EH (cell line): ENCODE measurements at places on chromosomes 2 and 18.

GRCh38 chr2:112480530-112481049, 1.4 kb upstream of the TTL start:
- DNase-seq: no peak

GRCh38 chr2:197035002-197035401, 108.5 kb upstream of the PGAP1 start:
- DNase-seq: no peak

DNA sequence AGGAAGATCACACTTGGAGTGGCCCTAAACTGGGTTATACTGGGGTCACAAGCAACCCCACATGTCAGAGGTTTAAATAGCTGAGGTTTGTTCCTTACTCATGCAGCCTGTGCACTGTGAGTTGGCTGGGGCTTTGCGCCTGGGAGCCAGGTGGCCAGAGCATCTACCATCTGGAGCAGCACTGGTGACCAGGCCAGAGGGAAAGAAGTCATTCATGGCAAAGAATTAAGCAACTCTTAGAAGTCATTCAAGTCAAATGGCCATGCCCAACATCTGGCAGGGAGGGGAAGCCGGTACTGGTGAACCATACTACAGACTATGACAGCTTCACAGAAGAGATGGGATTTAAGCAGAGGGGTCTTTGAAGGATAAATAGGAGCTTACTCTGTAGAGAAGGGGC, 90.7 kb downstream of the POLR1A start:
- DNase-seq: no peak

DNA sequence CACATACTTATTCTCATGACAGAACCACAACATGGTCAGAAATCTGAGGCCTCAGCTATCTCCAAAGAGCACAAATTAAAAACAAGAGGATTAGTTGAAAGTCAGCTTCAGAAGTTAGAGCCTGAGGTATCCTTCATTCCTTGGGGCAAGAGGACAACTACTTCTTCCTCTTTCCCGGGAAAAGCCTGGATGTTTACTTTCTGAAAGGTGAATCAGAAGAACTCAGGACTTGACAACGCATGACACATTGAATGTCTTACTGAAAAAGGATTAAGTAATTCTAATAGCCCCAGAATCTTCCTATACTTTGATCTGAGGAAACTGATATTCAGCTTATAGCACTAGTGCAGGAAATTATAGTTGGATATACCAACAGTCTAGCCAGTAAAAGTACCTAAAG, 573.2 kb downstream of the METTL4 start:
- DNase-seq: no peak

GRCh38 chr2:40228310-40228709, 223.6 kb downstream of the SLC8A1 start:
- DNase-seq: no peak

- DNase-seq: peak; percentile 34
These were observed 12.1 kb downstream of the GALNT14 start for GRCh38 chr2:31125918-31126695.

DNA sequence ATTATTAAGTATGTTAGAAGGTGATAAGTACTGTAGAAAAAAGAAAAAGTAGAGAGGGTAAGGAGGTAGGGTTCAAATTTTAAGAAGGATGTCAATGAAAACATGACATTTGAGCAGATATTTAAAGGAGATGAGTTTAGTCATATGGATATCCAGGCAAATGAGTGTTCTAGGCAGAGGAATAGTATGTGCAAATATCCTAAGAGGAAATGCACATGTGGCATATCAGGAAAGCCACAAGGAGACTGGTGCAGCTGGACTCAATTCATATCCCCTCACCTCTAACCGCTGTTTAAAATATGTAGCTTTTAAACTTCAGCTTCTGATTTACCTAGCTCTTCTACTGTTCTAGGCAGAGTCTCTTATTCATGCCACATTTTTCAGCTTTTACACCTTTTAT, 9.5 kb downstream of the AGPS start:
- DNase-seq: no peak

- DNase-seq: no peak
These were observed 164.2 kb downstream of the INHBB start for GRCh38 chr2:120509991-120510735.

- no peak for DNase-seq
These were observed 10.1 kb upstream of the UNC80 start for GRCh38 chr2:209761566-209761965.

GRCh38 chr2:237091779-237092436, 6.2 kb downstream of the COPS8 start:
- peak; percentile 59 for DNase-seq

DNA sequence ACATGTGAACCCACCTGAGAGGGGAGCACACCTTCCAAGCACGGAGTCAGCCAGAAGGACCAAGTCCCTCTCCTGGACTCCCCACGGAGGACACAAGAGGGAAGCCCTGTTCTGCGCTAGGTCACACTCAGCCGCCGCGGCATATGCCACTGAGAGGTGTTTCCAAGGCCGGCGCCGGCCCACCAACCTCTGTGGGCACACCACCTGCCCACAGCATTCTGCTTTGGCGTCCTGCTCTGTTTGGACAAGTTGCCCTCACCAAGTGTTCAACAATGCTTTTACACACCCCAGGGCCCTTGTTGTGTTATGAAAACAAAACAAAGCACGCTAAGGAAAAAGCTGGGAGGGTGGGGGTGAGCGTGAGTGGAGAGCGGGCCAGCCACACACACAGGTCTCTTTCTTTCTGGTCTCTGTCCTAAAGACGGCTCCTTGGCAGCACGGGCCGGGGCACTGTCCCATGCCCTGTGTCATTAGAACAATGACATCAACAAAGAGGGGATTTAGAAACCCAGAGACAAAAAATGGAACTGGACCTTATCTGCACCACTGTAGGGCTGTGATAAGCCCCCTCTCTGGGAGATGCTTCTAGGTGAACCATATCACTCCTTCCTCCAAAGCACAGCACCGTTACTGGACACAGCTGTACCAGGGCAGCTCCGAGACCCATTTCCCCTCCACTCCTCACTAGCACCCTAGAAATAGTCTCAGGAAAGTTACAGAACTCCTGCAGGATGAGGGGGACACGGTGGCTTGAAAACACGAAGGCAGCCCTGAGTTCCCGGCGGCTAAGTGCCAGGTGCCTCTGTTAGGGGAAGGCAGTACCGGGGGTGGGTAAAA, 17.0 kb downstream of the SMAD7 start:
- no peak for DNase-seq

- no peak for DNase-seq
These were observed 4.3 kb upstream of the HDAC4 start for GRCh38 chr2:239405071-239405470.

DNA sequence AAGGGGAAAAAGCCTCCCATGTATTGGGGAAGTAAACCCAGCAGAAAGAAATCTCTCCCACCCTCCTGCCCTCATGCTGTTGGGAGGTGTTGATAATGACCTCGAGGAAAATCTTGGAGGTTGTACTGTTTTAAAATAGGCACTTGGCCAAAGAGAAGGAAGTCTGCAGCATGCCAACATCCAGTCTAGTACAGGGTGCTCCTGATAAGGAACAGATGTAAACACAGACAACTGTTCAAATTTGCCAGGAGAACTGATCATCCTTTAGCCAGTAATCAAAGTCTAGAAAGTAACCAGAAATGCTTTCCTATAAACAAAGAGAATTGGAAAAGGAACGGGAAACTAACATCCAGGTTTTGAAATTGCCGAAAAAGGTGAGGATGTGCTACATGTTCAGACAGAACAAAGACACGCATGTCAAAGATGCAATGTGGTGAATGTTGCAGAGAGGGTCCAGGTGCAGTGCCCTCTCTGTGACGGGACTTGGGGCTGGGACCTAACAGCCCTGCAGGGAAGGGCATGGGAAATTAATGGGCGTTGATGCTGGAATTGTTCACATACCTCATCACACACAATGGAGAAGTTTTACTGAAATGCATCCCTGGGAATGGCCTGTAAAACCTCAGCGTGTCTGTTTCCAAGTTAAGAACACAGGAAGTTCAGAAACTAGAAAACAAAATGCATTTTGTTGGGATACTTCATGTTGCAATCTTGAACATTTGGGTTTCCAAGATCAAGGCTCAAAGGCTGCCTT, 125.7 kb upstream of the RND3 start:
- peak; percentile 72 for DNase-seq

DNA sequence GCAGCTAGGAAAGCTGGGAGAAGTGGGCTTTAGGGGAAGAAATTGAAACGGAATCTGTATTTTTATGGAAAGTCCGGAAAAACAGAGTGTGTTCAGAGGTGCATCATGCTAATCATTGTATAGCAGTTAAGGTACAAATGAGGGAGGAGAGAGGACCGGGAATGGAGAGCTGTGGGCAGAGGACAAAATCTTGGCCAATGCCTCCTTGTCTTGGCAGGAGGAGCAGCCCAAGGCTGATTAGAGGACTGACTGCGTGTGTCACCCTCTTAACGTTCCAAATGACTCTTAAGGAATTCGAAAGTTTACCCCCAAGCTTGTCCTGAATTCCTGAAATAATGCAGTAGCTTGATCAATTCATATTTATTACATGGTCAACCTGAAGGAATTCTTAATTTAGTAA, 81.0 kb downstream of the ZNF236 start:
- DNase-seq: no peak

DNA sequence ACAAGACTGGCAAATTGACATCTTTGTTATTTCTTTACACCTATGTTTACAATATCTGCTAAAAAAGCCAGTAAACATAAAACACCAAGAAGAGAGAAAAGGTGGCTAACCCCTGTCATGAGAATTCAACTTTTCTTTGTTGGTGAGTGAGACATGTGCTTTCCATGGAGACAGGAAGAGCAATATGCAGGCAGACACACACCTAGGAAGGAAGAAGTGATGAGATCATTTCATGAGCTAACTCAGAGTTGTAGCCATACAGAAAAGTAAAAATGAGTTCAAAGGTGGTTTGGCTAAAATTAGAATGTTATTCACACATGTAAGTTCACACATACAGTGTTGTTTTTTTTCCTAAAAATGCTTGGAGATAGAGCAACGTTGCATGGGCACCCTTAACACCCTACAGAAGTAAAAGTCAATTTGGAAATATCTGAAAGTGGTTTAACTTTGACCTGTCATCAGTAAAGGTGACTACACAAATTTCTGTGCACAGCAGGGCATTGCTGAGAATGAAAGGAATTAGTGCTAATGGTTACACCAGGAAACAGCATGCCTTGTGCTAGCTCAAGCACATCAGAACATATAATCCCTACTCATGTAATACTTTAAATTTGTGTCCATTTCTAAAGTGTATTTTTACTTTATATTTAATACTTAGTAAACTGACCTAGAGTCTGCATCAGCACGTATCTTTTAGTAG, 557.6 kb downstream of the CBLN2 start:
- no peak for DNase-seq

DNA sequence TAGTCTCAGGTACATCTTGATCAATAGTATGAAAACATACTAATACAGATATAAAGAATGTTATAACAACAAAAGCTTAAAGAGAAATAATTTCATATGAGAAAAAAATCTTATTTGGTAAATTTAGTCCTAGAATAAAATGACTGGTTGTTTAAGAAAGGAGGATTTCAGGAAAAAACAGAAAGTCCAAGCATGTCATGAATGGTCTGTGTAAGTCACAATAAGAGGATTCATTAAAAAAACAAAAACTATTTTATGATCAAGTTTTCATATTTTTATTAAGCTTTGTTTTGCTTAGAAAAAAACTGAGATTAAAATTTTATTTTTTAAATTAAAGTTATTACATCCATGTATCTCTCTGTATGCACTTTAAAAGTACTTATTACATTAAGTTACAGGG, 353.9 kb upstream of the SPHKAP start:
- peak; percentile 18 for DNase-seq

GRCh38 chr2:152395572-152395971, 60.6 kb downstream of the FMNL2 start:
- DNase-seq: no peak

- DNase-seq: no peak
These were observed 522.3 kb downstream of the SOX11 start for GRCh38 chr2:6214471-6214870.

DNA sequence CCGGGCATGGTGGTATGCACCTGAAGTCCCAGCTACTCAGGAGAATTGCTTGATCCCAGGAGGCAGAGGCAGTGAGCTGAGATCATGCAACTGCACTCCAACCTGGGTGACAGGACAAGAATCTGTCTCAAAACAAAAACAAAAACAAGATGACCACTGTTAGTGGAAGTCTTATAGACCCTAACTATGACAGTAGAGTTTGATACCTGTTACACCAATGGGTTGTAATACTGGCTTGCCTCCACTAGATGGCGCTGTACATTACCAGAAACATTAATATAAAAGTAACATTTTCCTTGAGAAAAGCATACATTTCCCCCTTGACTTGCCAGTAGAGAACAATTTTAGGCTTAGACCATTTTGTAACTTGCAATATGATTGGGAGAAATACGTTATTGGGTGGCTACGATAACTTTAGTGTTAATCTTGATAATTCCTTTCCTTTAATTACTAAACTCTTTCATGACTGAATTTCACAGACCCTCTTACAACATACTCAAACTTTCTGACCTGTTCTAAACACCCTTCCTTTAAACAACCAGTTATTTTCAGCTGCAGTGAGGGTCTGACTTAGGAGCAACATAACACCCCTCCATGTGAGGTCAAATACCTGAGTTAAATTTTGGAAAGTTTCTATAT, 19.5 kb downstream of the SLC25A52 start:
- DNase-seq: peak; percentile 34

DNA sequence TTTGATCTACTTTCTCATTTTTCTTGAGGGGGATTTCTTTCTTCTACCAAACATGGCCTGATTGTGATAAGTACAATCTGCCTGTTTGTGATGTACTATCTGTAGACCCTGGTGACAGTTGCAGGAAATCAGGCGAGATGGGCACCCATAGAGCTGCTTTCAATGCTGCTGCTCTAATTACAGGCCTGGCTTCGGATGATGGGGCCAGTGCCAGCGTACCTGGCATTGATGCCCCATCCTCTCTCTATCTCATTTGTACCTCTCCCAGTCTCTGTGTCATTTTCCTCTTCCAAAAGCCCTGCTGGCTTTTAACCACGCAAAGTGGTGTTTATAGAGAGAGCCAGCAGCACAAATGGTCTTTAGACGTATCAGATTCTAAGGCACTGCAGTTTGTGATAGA, 69.9 kb downstream of the KCTD18 start:
- no peak for DNase-seq

DNA sequence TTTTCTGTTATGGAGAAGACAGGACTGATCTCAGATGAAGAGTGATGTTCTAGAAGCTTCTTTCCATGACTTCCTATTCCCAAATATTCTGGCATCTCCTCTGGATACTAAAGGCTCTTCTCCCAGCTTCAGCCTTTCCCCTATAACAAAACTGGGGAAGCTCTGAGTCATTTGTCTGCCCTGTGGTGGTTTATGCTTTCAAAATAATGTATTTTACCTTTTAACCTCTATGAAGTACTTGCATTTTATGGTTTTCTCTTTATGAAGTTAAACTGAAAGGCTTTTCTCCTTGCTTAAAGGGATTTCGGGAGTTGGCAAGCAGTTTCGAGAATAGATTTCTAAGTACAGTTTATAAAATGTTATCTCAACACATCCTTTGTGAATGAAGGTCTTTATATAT, 104.4 kb downstream of the TANC1 start:
- DNase-seq: peak; percentile 83

- peak; percentile 72 for DNase-seq
These were observed 32.8 kb downstream of the GRHL1 start for GRCh38 chr2:9984217-9984739.
